ENCODE measurements at places on chromosomes 3 and 15.

GRCh38 chr3:114877378-114878113 is 269.5 kb downstream of the ZBTB20 start:
- no peak for DNase-seq

DNA sequence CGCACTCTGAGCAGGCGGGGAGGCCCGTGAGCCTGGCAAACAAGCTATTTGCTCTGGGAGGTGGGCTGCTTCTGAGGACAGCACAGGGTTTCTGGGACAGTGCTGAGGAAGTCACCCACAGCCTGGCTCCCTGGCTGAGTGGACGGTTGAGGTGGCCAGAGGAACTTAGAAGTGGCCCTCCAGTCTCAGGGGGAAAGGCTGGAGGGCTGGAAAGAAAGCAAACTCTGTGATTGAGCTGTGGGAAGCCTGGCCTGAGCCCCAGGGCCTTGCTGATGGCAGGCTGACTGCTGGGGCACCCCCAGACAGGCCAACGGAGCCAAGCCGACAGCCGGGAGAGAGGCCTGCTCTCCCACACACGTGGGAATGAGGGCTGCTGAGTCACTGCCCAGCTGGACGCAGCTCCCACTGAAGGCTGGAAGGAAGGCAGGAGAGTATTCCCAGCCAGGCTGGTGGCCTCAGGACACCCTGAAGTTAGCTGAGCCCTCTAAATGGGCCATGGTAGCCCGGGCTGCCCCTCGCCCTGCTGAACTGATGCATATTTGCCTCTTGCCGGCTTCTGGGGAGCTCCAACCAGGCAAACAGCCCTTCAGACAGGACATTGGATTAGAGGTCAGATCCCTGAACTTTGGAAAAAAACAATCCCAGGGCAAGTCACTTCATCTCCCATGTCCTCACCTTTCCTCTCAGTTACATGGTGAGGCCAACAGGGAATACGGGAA is 98.0 kb upstream of the TLE3 start:
- DNase-seq, result peak; percentile 24

DNA sequence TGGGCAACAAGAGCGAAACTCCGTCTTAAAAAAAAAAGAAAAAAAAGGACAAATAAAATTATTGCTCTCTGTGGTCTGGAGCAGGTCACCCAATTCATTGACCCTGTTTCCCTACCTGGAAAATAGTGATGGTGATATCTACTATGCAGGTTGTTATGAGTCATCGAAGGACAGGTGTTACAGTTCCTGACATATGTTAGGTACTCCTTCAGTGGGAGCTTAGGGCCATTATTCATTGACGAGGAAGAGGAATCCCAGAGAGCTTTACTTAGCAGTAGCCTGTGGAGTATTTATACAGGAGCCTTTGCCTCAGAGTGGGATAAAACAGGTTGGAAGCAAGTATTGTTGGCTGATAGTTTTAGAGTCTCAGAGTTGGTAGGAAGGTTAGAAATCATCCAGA is 74.5 kb downstream of the SLC7A14 start:
- DNase-seq, result no peak

DNA sequence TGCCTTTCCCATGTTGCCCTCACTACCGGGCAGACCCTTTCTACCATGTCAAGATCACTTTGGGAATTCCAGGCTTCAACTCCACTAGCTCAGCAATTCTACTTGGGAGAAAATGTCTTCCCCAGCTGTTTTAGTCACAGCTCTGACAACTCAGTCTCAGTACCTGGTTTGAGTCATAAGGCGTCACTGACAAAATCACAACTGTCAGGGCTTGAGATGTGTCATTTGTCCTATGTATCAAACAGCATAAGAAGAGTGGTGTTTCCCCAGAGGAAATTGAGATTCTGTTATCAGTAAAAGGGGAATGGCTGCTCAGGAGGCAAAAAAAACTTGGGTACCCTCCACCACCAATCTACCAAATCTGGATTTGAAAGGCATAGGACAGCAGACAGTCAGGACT is 594.9 kb upstream of the SUCLG2 start:
- no peak for DNase-seq

GRCh38 chr3:100400419-100400779 is 490 bp downstream of the TOMM70 start:
- peak; percentile 59 for DNase-seq

DNA sequence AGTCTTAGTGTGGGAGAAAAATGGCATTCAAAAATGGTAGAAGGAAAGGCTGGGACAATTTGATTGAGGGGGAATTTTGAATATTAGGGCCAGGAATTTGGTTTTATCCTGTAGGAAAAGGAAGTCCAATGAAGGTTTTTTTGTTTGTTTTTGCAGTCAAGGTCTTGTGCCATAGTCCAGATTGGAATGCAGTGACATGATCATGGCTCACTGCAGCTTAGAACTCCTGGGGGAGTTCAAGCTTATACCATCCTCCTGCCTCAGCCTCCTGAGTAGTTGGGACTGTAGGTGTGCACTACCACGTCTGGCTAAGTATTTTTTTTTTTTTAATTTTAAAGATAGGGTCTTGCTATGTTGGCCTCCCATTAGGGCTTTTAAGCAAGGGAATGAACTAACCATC is 2.6 kb upstream of the SLC6A11 start:
- DNase-seq, result no peak

- DNase-seq, result peak; percentile 90
These were observed 114.0 kb downstream of the RFTN1 start for GRCh38 chr3:16399473-16399872.

- no peak for DNase-seq
These were observed 2.6 kb downstream of the ARID3B start for GRCh38 chr15:74543583-74543982.

- no peak for DNase-seq
These were observed 856.2 kb downstream of the TUSC7 start for GRCh38 chr3:117565777-117566176.

DNA sequence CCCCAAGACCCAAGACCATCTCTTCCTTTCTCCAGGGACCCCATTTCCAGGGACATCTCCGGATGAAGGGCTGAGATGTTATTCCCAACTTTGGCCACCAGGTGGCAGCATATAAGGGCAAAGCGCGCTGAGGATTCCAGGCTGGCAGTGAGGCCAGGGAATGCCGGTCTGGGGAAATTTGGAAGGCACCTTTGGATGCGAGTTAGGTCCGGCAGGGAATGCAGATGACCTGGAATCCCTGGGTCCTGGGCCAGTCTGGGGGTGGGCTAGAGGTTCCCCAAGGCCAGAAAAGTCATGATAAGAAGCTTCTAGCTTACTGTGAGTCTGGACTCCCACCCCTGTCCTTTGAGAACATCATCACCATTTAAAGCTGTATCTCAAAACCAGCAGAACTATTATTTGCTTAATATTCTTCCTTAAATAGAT is 1.6 kb upstream of the CHST13 start:
- DNase-seq, result peak; percentile 71

DNA sequence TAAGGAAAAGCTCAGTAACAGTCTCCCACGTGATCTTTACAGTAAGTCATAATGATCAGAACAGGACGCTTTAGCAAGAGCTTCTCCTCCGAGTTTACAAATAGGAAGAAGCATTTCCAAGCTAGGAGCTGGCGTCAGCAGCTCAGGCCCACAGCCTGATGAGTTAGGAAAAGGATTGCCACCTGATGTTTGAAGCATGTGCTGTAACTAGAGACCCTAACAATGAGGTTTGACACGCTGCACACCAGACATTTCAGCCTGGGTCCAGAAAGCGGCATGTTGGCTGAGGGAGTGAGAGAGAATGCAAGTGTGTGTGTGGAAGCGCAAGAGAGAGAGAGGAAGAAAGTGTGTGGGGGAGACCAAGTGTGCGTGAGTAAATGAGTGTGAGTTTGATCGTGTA is 47.3 kb downstream of the TLE3 start:
- DNase-seq, result no peak

DNA sequence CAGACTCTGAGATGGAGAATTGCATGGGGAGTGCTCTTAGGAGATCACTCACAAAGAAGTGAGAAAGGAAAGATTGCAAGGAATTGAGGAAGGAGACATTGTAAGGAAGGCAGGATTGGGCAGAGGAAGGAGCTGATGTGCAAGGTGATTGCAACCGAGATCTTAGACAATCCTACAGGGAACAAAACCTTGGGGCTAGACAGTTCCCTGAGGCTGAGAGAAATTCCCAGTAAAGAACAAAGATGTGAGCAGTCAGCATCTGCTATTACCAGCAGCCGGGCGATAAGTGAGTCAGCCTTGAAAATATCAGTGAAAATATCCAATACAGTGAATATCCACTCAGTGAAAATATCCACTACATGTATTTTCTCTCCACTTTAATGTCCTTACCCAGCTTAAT is 143.6 kb upstream of the TBC1D5 start:
- DNase-seq, result no peak

DNA sequence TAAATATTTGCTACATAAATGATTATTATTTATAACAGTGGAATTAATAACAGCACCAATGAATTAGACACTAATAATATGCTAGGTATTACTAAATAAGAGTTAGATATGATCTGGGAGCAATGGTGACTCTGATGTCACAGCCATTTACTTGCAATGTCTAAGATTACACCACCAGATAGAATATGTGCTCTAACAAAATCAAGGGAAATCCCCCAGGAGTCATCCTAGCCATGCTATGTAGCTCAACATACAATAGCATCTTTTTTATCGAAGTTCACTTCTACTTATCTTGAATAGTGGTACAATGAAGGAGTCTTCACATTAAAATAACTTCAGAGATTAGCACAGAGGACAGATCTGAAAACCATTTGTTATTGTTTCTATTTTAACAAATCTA is 154.0 kb downstream of the FMN1 start:
- peak; percentile 59 for DNase-seq

DNA sequence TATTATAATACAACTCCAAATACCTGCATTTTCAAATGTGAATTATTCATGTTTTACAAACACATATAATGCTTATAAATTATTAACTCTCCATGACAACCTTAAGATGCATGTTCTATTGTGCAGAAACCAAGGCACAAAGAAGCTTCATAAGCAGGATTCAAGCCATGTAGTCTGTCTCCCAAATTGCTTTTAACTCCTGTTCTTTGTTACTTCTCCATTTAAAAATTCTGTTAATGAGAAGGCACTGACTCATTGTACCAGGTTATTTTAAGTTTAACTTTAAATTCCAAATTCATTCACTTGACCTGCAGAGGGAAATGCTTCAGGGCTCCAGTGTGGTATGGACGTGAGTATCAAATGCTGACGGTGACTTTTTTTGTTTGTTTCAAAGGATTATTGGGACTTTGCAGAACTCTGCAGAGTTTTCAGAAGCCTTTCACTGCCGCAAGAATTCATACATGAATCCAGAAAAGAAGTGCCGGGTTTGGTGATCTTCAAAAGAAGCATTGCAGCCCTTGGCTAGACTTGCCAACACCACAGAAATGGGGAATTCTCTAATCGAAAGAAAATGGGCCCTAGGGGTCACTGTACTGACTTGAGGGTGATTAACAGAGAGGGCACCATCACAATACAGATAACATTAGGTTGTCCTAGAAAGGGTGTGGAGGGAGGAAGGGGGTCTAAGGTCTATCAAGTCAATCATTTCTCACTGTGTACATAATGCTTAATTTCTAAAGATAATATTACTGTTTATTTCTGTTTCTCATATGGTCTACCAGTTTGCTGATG is 100.0 kb downstream of the MME start:
- DNase-seq, result no peak

GRCh38 chr3:173287361-173287760 is 110.2 kb upstream of the NLGN1 start:
- DNase-seq, result no peak

- peak; percentile 7 for DNase-seq
These were observed 478.7 kb downstream of the RBMS3 start for GRCh38 chr3:29759411-29760225.

DNA sequence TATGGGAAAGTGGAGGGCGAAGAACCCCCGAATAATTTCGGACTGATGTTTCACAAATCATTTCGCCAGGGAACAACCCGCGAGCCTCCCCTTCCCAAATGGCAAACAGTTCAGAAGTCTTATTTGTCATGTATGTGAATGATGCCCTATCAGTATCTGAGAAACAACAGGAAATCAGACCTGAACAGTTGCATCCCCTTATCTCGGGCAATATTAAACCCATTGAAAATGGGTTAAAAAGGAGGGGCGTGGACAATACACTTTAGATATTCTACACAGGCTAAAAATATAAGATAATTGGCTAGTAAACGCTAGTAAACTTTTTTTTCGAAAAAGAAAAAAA is 1003.3 kb upstream of the NR2F2 start:
- no peak for DNase-seq

DNA sequence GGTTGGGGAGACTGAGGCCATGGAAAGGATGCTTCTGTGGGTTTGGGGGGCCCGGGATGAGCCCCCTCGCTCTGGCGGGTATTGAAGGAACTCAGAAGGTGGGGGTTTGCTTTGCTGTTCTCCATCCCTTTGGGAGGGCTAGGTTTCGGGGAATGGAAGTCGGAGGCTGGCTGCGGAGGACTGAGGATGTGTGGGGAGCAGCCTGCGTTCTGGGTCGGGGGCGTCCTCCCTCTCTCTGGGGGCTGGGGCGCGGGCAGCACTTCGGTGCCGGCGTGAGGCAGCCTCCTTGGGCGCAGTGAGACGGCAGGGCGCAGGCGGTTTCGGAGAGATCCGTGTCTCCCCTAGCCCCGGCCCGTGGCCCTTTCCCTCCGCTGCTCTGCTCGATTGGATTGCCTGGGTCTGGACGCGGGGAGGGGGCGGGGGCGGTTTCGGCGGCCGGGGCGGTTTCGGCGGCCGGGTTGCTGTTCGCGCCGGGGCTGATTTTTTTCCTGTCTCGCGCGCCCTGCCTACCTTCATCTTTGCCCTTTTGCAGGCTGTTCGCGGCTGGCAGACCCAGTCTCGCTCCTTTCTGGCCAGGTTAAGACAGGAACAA is 1.4 kb downstream of the PTPRG start:
- no peak for DNase-seq

Measured in suppressor macrophage treated with lipopolysaccharide for 4 hours (primary cell).